Chondrocyte (in vitro differentiated cells): ENCODE measurements at places on chromosomes 1 and 21. TPM values are rescaled to one million over a fixed set of nuclear protein-coding genes. Genes with fewer than 3 reads are reported as not detected.
A peak's percentile ranks its signal among the peaks of the same experiment; 100 is the strongest.

- DNase-seq = no peak
Measured at GRCh38 chr21:34722684-34723300, 54.0 kb downstream of the CLIC6 start.

GRCh38 chr1:94068999-94069918 is 51.7 kb downstream of the ABCA4 start:
- no peak for DNase-seq

The NEGR1 gene
- total RNA-seq = 6.4 to 9.0 TPM (median 7.7 TPM) in 3 replicates

- peak; percentile 95 for DNase-seq
Measured at GRCh38 chr21:41068967-41069642, 98.9 kb upstream of the BACE2 start.

DNA sequence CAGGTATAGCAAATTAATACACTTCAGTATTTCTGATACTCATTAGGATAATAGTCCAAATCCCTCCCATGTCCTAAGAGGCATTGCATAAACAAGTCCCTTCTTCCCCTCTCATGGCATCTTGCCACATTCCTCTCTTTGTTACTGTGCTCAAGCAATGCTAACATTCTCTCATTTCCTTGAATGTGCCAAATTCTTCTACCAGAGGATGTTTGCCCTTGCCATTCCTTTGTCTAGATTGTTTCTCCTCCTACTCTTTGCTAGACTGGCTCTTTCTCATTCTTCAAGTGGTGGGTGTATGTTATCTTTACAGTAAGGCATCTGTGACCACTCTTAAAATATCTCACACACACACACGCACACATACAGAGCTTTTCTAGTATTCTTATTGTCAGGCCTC is 621.0 kb upstream of the CXADR start:
- DNase-seq = no peak

DNA sequence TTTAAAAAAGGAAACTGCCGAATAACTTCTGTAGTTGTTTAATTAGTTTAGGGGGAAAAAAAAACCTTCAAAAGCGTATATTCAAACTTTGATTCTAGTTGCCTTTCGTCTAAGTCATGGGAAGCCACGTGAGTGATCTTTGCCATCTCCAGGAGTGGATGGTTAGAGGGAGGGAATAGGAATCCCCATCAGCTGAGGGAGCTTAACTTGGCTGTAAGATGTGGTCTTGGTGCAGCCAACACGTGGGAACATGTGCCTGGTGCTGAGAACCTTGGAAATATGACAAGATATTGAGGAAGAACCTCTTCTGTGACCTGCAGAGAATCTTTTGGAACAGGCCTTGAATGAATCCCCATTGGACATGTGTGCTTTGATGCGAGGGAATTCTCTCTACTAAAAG is 1.7 kb downstream of the BACE2 start:
- DNase-seq = no peak

The DYRK3 gene
- total RNA-seq = 4.8 to 6.6 TPM (median 5.7 TPM) in 3 replicates

DNA sequence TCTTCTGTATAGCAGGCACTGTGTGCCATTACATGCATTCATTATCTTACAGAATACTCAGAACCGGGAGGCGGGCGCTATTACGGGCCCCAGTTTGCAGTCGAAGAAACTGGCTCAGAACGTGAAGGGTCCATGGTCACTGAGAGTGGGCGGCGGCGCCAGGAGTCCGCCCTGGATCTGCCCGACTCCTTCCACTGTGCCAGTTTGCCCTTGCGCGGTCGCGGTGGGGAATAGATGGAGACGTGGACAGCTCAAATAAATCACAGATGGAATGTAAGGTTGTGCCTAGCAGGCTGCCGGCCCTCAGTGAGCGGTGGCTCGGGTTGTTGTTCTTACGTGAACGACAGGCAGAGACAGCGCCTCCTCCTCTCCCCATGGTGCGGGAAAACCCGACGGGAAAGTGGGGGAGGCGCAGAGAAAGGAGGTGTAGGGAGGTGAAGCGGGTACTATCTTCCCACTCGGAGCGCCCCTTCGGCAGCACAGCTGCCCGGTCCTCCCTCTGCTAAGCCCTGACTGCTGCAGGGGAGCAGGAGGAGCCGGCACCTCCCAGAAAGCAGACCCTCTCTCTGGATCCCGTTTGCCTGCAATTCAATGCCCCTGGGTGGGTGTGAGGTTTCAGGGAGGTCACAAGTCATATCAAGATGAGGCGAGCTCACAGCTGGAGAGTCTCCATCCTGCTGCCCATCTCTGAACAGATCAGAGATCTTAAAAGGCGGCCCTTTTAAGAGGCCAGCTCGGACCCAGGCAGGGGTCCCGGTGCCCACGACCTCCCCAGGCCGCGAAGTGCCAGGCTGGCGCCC is 1.1 kb downstream of the COL9A2 start:
- no peak for DNase-seq

The TMIGD3 gene
- total RNA-seq = not detected in 3 replicates

The NBPF6 gene
- total RNA-seq = not detected in 3 replicates

- no peak for DNase-seq
Measured at GRCh38 chr1:100942304-100943046, 46.6 kb downstream of the SLC30A7 start.

- no peak for DNase-seq
Measured at GRCh38 chr1:162538815-162539431, 22.6 kb upstream of the UAP1 start.

GRCh38 chr1:31299365-31299764 is 2.5 kb downstream of the ZCCHC17 start:
- DNase-seq = no peak

DNA sequence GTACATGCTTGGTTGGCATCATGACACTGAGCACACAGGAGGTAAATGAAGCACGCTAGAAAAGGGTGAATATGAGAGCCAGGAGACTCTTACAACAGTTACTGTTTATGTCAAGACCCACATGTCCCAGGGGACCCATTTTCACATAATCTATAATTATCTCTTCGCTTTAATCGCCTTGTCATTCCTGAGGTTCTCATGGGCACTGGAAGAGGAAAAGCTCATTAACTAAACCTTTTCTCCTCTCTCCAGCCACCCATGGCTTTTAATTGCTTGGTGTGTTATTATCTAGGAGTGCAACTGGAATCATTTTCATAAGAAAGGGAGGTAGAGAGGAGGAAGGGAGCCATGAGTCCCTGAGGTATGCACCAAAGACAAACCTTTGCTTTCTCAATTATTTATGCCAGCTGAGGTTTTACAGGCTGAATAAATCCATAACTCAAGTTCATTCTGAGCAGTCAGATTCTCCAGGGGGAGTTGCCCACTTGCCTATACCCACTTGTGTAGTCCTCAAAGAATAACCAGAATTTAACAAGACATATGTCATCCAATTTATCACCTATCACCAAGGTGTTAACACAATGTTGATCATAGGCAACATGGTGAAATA is 77.4 kb downstream of the ACBD6 start:
- DNase-seq = no peak

DNA sequence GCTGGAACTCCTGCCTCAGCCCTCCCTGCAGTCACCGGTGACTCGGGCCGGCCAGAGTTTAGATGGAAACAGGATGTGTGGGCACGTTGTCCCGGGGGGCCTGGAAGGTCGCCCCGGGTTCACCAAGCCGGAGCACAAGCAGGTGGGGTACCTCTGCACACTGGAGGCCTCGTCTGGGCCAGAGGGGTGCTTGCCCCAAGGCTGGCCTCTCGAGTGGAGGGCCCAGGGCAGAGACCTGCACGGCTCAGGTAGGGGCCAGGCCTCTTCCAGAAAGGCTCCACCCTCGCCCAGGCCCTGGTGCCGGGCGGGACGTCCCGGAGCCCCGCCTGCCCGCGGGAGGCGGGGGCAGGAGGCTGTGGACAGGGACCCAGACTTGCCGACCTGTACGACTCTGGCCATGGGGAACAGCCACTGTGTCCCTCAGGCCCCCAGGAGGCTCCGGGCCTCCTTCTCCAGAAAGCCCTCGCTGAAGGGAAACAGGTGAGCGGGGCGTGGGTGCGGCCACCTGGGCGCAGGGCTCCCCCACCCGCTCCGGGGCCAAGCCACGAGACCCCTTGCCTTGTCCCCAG is at the start of gene PLEKHN1:
TSS of gene PLEKHN1 (plus strand) at position 348 of the 569 bp plus-strand sequence. CDS start at position 398, 50 bp downstream.
- no peak for DNase-seq

GRCh38 chr1:3741566-3742438 is 10.4 kb upstream of the CCDC27 start:
- DNase-seq = peak; percentile 79

DNA sequence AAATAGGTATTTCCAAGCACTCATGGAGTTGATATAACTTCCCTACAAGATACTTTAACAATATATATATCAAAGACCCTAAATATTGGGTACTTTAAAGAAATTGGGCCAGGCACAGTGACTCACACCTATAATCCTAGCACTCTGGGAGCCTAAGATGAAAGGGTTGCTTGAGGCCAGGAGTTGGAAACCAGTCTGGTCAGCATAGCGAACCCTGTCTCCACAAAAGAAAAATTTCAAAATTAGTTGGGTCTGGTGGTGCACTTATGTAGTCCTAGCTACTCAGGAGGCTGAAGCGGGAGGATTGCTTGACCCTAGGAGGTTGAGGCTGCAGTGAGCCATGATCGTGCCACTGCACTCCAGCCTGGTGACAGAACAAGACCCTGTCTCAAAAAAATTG is 393.9 kb upstream of the DEPDC1 start:
- no peak for DNase-seq

The SASS6 gene
- total RNA-seq = 2.3 to 3.6 TPM (median 2.4 TPM) in 3 replicates

- DNase-seq = no peak
Measured at GRCh38 chr1:232038706-232039677, 412.4 kb downstream of the DISC1 start.

GRCh38 chr1:202680586-202681352 is 29.5 kb downstream of the SYT2 start:
- no peak for DNase-seq

The S100A7 gene
- total RNA-seq = not detected in 3 replicates
